ENCODE measurements at places on chromosomes 5 and 9.

DNA sequence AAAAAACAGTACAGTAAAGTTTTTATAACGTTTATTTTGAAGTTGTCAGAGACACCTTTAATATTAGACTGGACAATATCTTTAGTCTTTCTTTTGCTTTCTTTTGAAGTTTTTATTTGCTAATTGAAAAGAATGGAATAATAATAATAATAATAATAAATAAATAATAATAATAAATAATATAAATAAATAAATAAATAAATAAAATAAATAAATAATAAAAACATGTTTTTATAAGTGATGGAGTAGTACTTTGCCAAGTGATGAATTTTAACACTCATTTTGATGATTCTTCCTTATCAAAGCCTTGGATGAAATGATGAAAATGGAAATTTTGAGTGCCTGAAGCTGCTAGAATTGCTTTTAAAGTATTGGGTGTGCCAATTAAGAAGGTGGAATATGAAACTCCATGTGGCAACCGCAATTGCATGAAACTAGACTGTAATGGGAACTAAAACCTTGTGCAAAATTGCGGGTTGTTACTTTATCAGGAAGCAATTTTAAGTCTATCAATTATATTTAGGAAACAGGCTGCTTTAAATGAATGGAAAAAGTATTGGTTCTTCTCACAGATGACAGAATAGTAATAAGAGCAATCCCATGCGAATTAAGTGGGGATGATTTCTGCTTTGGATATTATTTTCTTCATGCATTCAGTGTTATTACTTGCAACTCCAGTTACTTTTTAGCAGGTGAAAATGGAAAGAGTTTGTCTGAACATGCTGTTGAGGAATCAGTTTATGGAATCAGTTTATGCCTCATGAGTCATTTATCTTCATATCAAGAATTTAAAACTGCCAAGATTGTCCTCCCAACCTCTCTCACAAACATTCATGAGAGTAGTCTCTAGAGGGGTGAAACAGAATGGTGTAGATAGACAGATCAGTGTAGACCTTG is 4.6 kb downstream of the ANXA1 start:
- no peak for DNase-seq

- DNase-seq = no peak
These were observed 248.9 kb downstream of the ADAMTSL1 start for GRCh38 chr9:18722882-18723281.

DNA sequence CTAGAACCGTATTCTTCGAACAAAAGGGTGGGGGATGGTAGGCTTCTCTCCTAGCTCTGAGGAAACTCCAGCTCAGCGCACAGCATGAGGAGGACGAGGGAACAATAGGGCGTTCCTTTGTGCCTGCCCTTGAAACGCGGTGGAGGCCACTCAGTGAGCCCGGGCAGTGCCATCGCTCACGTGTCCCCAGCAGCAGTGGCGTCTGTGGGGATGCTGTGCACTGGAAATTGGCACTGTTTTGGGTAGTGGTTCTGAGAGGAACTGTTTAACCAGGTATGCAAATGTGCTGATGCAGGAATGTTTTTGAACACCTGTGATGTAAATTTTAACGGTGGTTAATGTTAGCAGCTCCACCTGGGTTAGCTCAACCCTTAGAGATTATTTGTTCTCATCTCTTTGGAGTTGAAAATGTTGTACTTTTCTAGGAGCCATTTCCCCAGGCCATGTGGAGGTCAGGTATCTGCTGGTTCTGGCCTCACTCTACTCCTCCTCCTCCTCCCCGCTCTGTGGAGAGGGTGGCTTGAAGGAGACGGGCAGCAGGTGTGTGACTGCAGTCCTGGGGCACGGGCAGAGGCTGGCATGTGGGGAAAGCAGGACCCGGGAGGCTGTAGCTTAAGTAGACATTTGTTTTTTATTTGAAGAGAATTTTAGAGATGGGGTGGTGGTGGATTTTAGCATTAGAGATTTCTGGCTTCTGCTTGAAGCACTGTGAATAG is 48.3 kb downstream of the EHMT1 start:
- no peak for DNase-seq

GRCh38 chr9:84698323-84698722 is 28.8 kb downstream of the NTRK2 start:
- no peak for DNase-seq

DNA sequence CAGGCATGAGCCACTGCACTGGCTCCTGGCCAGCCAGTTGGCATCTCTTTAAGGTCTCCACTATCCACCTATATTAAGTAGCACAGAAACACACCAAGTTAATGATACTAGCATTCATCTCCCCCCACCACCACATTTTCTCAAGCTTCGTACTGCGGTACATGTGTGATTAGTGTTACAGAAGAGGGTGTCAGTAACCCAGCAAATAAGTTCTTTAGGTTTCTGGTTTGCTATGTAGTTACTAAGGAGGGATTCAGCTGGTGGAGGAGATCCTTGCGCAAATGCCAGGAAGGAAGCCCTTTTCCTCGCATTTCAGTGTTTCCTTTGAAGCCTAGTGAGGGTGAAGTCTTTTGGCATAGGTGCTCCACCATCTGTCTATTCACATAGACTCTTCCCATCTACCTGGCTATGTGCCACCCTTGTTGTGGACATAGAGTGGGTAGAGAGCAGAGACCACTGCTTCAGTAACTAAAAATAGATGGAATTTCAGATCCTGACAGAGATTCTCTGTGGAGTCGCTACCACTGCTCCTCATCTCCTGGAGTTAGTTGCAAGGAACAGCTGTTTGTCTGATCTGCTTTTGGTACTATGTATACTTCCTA is 16.7 kb downstream of the UBE2D2 start:
- no peak for DNase-seq

DNA sequence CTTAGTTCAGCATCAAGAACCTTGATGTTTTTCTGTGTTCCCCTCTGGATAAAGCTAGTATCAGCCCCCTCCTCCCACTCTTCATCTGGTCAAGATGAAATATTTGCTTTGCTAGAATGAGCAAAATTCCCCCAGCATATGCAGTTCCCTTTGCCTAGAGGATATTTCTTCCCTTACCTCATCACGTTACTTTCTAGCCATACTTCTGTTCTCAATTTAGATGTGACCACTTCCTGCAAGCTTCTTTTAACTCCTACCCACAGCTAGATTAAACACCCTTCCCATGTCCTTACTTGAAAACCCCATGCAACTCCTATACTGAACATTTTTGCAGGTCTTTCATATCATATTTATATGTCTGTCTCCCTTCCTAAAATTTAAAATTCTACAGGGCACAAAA is 178.9 kb upstream of the TUSC1 start:
- DNase-seq = no peak

DNA sequence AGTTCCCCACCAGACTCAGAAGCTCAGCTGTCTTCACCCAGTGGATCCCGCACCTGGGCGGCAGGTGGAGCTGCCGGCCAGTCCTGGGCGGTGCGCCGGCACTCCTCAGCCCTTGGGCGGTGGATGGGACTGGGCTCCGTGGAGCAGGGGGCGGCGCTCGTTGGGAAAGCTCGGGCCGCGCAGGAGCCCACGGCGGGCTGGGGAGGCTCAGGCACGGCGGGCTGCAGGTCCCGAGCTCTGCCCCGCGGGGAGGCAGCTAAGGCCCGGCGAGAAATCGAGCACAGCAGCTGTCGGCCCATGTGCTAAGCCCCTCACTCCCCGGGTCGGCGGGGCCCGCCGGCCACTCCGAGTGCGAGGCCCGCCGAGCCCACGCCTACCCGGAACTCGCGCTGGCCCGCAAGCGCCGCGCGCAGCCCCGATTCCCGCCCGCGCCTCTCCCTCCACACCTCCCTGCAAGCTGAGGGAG is 560.0 kb downstream of the BRINP1 start:
- no peak for DNase-seq

GRCh38 chr5:79936002-79936645 is 54.9 kb downstream of the MTX3 start:
- DNase-seq = no peak

GRCh38 chr5:152584103-152584502 is 179.0 kb upstream of the NMUR2 start:
- DNase-seq = no peak

GRCh38 chr5:54470677-54471076 is 15.2 kb downstream of the HSPB3 start:
- peak; percentile 60 for DNase-seq

GRCh38 chr9:136587145-136587943 is 41.5 kb upstream of the NOTCH1 start:
- peak; percentile 19 for DNase-seq

GRCh38 chr9:98074115-98074990 is 17.8 kb downstream of the NANS start:
- peak; percentile 44 for DNase-seq

DNA sequence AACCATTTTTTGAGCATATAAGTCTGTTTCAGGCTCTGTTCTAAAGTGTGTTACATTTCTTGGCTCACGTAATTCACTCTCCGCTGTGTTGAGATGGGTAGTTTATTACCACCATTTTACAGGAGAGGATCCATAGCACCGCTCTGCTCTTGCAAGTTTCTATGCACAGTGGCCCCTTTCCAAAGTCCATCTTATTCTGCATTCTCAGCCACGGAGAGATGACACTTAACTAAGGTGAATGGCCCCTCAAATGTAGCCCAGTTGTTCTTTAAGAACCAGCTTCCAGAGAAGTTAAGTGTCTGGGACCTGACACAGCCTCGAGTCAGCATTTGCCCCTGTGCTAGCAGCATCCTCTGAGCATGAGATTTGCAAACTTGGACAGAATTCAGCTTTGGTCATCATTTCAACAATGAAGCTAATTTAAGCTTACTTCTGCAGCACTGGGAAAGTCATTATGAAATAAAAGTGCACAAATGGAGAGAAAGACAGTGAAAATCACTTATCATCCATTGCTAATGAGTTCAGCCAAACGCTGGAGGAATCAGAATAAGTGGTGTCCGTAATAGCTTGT is 61.9 kb downstream of the FAM78A start:
- DNase-seq = no peak

DNA sequence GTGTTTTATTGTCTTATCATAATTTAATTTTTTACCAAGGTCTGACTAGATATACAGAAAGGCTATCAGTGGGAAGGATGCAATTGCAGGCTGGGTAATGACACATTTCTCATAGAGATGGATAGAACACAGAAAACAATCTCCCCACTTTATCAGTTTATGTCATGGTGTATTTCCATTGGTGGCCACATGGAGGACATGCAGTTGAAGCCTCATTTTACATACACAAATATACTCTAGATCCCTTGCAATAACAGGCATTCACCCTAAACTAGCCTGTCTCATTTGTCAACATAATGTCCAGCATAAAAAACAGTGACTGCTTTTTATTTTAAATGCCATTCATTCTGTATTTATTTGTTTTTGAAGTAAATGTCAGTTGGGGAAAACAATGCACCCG is 526.3 kb downstream of the GABRG2 start:
- no peak for DNase-seq

- no peak for DNase-seq
These were observed 108.2 kb upstream of the VCAN start for GRCh38 chr5:83363111-83363885.

DNA sequence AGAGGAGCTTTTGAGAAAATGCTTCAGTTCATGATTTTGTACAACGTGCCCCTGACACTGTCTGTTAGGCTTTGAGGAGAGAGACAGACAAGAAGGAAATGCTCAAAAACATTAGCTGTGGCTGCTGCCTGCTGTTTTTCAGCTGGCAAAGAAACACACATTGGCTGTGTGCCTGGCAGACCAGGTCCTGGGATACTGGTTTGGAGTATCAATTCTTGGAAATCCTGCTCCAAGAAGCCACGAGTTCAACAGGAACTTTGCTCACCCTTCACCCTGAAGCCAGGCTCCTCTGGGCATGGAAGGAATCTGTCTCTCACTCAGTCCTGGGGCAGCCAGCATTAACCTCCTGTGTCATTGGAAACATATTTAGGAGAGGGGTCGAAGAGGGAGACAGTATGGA is 245.5 kb downstream of the AUH start:
- DNase-seq = no peak

- DNase-seq = no peak
These were observed 52.1 kb downstream of the SSBP2 start for GRCh38 chr5:81698813-81699212.

GRCh38 chr5:40291338-40291737 is 388.4 kb upstream of the PTGER4 start:
- peak; percentile 43 for DNase-seq
